ENCODE measurements at places on chromosomes 2 and 18.

DNA sequence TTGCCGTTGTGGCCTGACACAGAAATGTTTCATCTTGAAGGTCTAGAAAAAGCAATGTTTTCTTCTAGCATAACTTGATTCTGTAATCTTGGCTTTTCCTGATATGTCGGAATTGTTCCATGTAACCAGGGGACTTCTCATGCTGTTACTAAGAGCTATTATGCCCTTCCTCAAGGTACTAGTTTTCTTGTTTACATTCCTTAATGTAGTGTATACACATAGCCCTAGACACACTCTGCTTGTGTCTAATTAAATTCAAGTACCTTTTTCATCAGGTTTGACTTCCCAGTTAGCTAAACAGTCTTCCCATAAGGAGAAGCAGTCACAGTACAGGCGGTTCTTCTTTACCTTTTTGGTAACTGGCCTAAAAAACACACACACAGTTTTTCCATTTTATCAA is 122.8 kb upstream of the MSH6 start:
- DNase-seq, result no peak

DNA sequence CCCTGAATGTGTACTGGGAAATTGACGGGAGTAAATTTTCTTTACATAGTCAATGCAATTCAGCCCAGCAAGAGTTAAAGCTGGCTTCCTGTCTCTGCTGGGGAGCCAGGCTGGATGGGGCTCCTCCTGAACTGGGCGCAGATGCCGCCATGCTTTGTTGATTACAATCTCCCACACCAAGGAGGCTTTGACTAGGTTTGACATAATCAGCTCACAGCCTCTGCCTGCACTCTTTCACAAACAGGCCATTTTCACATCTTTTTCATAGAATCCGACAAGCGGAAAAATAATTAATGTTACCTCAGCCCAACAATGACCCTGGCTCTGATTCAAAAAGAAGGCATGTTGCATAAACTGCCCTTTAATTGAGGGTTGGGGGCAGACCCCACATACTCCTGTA is 54.3 kb downstream of the FOXI3 start:
- DNase-seq, result no peak

DNA sequence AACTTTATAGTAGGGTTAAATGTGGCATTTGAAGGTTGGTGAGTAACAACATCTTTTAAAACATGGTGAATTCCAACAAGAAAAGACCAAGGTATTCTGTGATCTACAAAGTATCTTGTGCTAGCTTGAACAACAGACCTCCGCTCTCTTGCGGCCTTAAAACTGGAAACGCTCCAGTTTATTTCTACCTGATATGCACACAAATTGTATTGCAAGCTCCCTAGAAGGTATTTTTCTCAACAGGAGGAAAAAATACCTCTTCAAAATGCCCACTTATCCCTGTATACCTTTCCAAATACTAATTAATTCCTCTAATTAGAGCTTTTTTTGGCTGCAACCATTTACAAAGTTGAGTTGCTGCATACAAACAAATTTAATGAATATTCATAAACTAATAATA is 69.5 kb downstream of the KCNH7 start:
- no peak for DNase-seq

GRCh38 chr18:56108478-56109367 is 520.7 kb upstream of the TCF4 start:
- DNase-seq, result no peak

- no peak for DNase-seq
These were observed 44.2 kb upstream of the TAF1B start for GRCh38 chr2:9799011-9799596.

DNA sequence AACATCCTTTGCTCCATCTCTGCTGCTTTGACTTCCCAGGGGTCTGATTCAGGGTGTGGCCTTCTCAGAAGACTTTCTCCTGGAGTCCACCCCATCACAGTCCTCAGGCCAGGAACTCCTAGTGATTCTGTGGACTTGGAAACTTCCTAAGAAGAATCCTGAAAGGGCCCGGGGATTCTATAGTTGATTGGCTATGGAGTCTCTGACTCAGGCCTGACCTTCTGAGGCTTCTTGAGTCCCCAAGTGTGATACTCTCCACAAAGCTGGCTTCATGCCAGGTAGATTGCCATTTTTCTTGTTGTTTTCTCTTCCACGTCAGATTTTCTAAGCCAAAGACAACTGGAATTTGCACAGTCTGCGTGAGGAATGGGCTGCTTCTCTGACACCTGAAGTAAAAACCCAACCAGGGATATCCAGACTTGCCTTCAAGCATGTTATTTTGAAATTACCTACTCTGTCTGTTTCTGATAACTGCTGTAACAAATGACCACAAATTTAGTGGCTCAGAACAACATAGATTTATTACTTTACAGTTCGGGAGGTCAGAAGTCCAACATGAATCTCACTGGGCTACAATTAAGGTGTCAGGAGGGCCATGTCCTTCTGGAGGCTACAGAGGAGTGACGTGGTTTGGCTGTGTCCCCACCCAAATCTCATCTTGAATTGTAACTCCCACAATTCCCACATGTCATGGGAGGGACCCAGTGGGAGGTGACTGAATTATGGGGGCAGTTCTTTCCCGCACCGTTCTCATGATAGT is 69.3 kb downstream of the ALPK2 start:
- DNase-seq, result no peak

DNA sequence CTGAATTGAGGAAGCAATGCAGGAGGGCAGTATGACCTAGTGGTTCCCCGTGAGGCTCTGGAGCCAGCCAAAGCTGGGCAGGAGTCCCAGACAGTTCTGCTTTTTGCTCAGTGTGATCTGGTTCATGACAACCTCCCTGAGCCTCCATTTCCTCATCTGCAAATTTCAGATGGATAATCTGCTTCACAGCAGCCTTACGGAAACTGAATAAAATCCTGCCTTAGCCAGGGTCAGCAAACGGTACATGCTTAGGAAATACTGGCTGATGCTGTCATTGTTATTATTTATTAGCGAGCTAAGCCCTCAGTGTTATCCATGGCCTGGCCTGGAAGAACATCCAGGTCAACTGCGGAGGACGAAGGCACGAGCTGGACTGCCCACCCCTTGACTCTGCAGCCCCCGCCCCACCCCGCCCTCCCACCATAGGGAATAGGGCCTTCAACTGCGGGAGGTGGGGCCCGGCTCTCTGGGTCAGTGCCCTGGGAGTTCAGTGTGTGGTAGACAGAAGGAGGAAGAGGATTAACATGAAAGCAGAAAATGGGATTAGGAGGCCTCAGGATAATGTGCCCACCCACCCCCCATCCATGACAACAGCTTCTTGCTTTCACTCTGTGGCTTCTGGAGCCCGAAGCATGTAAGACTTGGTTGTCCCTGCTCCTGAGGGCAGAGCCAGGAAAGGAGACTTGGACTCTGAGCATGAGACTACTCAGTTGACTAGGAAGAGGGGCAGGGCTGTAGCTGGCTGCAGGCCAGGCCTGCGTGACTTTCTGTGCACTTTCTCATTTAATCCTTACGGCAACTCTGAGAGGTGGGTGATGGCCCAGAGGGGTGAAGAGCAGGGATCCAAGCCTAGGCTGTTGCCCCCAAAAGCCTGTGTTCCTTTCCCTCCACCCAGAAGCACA is 13.1 kb downstream of the PKDCC start:
- no peak for DNase-seq

DNA sequence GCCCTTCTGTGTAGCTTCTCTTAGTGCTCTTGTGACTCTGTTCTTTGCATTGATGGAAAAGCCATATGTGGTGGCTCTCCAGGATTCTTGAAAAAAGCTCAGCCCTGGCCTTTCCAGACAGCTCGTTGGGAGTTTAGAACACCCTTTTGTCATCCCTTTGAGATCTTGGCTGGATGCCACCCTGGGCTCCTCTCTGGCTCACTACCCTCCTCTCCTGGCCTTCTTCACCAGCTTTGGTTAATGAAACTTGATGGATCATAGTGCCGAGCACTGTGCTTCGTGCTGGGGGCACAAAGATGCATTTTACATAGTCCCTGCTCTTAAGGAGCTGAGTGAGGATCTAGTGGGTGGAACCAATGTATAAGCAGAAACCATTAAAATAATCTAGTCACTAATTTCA is 15.6 kb upstream of the FHOD3 start:
- DNase-seq, result no peak

GRCh38 chr2:106037262-106037661 is 156.8 kb downstream of the UXS1 start:
- no peak for DNase-seq

GRCh38 chr2:86821842-86822241 is 31.1 kb upstream of the CD8A start:
- no peak for DNase-seq

DNA sequence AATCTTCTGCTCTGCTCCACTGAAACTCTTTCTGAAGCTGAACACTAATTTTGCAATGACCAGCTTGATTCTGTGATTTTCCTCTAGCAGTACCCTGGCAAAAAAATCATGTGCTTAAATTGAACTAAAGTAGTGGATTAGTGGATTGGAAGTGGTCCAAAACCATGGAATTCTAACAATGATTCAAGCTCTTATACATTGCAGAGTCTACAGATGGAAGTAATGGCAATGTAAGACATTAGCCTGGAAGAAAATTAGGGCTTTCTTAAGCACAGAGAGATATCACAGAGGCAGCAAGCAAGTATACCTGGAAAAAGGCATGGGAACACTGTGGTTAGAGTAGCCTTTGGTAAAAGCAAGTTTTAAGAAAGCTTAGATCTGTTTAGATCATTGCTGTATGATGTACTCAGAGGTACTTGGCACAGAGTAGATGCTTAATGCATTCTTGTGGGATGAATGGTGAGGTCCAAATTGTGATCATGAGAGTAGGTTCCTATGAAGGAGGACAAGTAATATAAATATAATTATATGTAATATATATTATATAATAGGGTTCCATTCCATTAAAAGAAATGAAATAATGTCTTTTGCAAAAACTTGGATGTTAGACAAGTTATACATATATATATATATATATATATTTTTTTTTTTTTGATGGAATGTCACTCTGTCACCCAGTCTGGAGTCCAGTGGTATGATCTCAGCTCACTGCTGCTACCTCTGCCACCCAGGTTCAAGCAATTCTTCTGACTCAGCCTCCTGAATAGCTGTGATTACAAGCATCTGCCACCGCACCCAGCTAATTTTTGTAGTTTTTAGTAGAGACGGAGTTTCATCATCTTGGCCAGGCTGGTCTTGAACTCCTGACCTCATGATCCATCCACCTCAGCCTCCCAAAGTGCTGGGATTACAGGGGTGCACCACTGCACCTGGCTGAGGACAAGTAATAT is 172.2 kb upstream of the SCN7A start:
- DNase-seq, result no peak

- no peak for DNase-seq
These were observed 18.7 kb upstream of the ACVR1 start for GRCh38 chr2:157894694-157895435.

- no peak for DNase-seq
These were observed 97.5 kb upstream of the EFEMP1 start for GRCh38 chr2:56021136-56021474.

- DNase-seq, result no peak
These were observed 22.7 kb downstream of the TMEM87B start for GRCh38 chr2:112077814-112078213.

DNA sequence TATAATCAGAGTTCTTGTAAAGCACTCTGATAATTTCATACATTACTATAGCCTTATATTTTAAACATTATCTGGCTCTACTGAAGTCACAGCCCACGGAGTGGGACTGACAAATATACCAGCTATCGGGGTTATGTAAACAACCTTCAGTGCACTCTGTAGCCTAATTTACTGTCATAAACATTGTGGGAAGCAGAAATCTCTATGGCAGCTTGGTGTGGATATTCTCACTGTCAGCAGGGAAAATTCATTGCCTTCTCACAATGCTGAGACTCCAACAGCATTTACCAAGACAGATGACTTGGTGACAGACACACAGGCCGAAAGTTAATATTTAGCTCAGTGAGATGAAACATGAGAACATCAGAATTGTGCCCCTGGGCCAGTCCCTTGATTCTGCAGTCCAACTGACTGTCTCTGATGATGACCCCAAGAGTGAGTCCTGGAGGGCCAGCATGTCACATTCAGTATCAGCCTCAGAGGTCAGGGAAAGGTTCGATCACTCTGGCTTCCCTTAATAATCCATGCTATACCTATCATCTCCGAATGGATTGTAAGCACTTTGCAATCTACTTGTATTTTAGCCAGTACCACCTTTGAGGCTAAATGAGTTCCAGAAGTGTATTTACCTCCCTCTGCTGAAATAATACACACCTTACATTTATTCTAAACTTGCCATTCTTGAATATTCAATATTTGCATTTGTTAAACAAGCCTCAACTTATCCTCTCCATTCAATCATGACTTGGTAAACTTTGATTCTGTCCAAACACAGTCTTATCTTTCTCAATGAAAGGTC is 146.2 kb upstream of the OSR1 start:
- no peak for DNase-seq

- no peak for DNase-seq
These were observed 40.7 kb downstream of the TMEM163 start for GRCh38 chr2:134677856-134678756.

GRCh38 chr2:33430856-33431255 is 45.6 kb upstream of the RASGRP3 start:
- no peak for DNase-seq

DNA sequence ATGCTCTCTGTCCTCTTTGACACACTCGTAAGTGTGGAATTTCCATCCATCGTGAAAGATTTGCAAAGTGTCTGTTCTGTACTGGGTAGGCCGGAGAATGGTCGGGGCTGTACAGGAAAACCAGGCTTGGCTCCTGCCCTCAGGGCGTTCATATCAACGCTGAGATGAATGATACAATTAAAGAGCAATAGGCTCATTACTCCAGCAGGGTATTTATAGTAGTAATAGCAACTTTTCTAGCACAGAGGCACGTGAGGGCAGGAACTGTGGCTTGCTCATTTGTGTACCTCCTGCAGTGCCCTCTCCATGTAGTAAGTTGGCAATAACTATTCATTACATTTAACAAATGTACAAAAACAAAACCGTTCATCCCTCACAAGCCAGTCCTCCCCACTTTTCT is 5.3 kb upstream of the NCK2 start:
- DNase-seq, result no peak

GRCh38 chr2:74418312-74418711 is 3.1 kb downstream of the C2orf81 start:
- no peak for DNase-seq

GRCh38 chr2:142885543-142885942 is 8.1 kb downstream of the KYNU start:
- peak; percentile 50 for DNase-seq

DNA sequence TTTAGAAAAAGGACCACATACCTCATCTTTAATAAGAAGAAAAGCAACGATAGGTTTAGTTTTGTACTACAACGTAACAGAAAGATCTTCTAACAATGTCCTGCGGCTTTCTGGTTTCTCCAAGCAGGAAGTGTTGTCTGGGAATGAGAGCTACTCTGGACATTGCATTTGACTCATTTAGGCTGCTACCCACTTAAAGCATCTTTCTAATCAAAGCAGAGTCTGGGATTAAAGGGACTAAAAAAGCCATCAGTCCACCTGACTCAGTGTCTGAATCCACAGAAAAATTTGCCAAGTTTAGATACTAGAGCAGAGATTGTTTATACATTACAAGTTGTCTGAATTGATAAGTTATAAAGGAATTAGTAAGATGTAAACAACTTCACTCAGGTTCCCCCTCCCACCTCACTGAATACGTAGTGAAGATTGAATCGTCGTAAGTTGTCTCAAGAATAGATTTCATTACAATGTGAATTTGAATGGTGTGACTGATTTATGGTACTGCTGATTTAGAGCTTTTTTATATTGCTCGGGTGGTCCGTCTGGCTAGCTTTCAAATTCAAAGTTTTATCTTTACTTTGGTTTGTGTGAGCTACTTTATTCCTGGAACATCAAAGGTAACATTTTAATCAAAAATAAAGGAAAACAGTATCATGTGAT is 70.2 kb upstream of the SMIM21 start:
- no peak for DNase-seq

Data from NCI-H1436 treated with DMSO at 0.1 percent for 48 hours (cell line).